ENCODE measurements at places on chromosomes 7 and 10.
A peak's percentile ranks its signal among the peaks of the same experiment; 100 is the strongest.

DNA sequence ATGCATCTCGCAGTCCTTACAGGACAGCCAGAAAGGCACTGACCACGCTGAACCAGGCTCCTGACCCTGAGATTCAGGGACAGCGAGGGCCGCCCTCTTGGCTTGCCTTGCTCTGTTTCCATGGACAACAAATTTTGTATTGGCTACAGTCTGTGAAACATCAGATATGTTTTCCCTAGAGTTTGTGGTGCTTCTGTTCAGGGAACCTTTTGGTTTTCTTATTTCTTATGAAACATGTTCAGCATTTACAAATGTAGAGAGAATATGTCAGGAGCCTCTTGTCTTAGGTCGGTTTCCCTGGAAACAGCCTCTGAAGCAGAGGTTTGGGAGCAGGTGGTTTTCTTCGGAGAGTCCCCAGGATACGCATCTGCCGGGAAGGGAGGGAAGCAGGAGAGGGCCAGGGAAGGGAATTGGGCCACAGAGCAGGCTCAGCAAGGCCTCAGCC is 260.1 kb downstream of the CCDC3 start:
- no peak for DNase-seq

- no peak for DNase-seq
These were observed 51.4 kb downstream of the MICALL2 start for GRCh38 chr7:1407892-1408291.

DNA sequence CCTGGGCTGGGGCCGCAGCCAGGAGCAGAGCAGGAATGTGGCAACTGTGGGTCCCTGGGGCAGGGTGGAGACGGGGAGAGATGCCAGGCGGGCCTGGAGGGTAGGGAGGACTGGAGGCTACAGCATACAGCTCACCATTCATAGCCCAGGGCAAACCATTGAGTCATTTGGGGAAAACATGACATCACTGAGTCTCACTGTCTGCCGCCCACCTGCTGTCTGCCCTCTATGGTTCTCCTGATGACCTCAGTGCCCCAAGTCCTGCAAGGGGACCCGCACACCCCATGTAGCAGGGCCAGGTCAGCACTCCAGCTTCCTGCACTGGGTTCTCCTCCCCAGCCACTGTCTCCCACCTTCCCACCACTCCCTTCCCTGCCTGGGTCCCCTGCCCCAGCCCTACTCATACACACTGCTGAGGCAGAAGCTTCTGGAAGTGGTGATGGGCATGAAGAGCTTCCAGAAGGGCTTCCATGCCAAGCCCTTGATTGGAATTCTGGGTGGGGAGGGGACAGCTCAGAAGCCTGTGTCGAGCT is 10.4 kb downstream of the CHST3 start:
- no peak for DNase-seq

- no peak for DNase-seq
These were observed 71.1 kb downstream of the ZRANB1 start for GRCh38 chr10:125012851-125013528.

DNA sequence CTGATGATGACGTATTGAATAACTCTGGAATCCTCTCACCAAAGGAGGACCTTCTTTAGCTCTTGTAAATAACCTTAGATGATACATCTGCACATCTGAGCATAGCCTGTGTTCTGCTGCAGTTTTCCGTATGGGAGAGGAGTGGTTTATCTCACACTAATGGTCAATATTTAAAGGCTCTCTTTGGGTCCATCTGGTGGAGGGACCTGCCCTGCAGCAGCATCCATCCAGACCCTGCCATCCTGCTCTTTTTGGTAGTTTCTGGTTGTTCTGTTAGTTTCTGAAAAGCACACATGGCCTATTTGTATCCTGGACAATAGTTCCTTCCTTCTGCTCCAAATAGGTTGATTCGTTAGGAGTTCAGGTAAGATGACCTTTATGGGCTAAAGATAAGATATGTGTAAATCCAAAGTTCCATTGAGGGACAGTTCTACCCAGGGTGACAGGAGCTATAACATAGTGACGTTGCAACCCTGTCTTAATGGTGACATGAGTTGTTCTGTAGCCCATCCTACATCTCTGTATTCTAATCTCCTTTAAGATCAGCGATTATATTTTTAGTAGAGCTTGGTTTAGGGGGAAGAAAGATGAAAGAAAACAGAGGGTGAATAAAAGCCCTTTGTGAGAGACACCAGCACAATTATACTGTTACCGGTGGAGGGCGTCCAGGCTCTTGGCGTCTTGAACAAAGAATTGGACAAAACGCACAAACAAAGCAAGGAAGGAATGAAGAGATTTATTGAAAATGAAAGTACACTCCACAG is 60.0 kb upstream of the KLF14 start:
- no peak for DNase-seq

DNA sequence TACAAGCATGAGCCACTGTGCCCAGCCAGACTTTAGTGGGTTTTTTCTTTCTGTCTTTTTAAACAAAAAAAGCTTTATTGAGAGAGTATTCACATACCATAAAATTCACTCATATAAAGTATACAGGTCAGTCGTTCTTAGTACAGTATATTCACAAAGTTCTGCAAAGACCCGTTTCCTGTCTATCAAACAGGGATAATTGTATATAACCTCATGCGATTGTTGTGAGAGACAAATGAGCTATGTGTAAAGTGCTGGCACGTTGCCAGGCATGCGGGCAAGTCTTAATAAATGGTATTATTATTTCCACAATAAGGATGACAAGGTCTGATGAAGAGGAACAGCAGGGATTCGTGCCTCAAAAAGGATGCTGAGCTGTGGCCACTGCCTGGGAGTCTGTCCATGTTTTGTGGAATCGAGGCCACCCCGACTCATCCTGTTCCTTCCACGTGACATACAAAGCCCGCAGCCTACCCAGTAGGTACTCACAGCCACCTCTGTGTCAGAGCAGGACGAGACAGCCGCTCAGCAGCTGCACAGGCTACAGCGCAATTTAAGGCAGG is 51.6 kb downstream of the SMKR1 start:
- DNase-seq: peak; percentile 84

- no peak for DNase-seq
These were observed 40.2 kb downstream of the GPR85 start for GRCh38 chr7:113046453-113046852.

DNA sequence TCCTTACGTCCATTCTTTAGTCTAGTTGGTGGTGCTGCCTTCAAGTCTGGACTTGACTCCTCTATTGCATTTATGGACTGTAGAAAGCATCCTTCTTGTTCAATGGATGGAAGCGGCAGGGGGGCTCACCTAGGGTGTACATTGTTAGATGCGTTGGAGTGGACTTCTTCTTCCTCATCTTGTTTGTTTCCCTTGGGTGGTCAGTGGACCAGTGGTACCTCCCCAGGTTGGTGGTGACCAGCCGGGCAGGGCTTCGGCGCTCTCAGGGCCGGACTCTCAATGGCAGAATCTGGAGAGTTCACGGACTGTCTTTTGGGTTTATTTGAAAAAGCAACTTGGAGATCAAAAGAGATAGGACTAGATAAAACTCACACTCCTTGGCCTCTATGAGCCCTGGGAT is 6.2 kb upstream of the BTBD16 start:
- DNase-seq: no peak

GRCh38 chr10:123380491-123381085 is 226.4 kb downstream of the BUB3 start:
- DNase-seq: peak; percentile 0

DNA sequence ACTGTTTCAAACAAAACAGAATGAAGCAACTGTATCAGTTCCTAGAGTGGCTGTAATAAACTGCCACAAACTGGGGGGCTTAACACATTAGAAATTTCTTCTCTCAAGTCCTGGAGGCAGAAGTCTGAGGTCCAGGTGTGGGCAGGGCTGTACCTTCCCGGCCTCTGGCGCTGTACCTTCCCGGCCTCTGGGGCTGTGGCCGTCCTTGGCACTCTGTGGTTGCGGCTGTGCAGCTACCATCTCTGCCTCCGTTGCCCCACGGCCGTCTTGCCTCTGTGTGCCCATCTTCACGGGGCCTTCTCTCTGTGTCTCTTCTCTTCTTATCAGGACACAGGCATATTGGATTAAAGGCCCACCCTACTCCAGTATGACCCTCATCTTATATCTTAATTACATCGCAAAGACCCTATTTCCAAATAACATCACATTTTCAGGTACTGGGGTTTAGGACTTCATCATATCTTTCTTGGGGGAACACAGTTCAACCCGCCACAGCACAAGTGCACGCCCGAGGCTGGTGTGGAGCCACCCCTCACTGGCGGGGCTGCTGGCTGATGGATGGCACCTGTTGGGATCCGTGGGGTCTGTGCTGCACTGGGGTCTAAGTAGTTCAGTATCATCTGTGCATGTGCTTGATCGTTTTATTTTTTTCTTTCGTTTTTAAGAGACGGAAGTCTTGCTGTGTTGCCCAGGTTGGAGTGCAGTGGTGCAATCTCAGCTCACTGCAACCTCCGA is 123.2 kb downstream of the ACTR3B start:
- DNase-seq: no peak

DNA sequence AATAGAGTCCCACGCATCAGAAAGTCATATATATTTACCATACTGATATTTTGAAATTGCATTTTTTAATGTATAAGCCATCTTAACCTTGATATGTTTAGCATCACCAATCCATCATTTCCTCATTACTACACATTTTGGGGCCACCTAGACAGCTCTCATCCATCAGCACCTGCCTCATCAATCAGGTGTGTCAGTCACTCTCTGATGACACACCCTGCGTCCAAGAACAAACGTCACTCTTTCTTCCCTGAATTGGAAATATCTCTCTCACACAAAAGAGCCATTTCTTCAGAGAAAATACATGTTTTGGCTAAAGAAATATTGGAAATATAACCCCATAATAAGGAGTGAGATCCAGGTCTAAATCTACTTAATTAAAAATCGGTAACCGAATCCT is 38.9 kb upstream of the RSU1 start:
- no peak for DNase-seq

DNA sequence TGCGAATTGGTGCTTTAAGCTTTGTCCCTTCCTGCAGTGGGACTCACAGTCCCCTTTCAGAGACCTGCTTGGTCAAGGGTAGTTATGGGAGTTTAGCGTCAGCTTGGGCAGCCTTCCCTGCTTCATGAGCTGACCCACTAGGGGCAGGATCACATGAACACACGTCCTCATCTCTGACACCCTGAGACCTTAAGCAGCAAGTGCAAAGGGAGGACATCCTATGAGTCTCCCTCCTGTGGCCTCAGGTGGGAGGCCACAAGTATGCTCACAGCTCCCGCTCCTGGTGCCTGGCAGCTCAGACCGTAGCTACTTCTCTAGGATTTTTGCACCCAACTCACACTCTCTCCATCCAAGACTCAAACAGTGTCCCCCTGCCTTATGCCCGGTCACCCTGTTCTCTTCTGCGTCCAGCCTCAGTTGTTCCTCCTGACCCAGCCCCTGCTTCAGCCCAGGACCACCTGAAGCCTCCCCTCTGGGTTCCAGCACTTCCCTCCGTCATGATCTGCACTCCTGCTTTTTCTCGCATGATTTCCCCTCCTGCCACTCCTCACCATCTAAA is 136.6 kb upstream of the FAM20C start:
- no peak for DNase-seq

DNA sequence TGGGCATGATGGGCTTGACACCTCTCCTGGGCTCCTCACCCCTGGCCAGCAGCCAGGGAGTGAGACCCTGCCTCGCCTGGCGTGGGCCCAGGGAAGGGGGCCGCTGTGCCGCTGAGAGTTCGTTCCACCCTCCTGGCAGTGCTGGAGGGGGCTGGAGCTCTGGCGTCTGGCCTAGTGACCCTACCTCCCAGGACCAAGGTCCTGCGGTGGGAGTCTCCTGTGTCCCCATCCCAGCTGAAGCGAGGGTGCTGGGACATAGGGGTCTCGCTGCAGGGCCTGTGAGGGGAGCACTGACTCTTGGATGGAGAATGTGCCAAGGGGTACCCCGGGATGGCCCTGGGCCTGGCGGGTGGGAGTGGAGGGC is 1.2 kb downstream of the GTF2IRD1 start:
- no peak for DNase-seq

- DNase-seq: no peak
These were observed 19.8 kb downstream of the PRSS2 start for GRCh38 chr7:142790555-142790954.

- DNase-seq: no peak
These were observed 108.6 kb downstream of the CACNA2D1 start for GRCh38 chr7:82335001-82335400.

DNA sequence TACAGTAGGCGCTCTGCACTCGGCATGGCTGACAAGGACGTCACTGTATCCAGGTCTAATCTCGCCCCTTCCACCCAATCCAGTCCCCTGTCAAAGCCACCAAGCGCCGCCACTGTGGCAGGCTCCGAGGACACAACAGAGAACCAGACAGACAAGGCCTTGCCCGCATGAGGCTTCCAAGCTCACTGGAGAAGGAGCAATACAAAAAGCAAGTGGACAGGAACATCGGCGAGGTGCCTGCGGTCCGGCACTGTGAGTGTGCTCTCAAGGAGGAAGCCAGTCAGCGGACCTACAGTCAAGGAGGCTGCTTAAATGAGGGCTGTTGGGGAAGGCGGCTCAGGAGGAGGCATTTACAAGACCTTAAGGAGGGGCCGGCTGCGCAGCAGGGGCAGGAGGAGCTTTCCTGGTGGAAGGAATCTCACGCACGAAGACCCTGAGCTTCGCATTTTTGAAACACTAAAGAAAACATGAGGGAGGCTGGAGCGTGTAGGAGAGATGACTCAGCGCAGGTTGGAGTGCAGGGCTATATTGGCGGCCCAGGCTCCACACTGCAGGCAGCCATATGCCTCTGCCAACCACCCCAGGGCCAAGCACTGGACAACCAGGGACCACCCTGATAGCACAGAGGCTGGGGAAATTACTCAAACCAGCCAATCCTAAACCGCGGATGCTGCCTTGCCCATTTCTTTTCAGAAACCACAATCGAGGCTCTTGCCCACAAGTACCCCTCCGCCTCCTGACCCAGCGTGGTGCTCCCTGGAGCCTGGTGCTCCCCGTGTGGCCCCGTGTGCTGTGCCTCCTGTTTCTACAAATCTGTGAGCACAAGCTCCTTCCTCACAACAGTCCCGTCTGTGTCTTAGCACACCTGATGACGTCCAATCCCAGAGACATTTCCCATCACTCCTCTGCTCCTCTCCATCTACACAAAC is 28.9 kb downstream of the GNA12 start:
- DNase-seq: no peak

- no peak for DNase-seq
These were observed 467.8 kb downstream of the ARL4A start for GRCh38 chr7:13155188-13155587.

- DNase-seq: no peak
These were observed 107.2 kb upstream of the PPIF start for GRCh38 chr10:79239924-79240581.

GRCh38 chr7:90777465-90777864 is 181.3 kb downstream of the CDK14 start:
- no peak for DNase-seq

- DNase-seq: no peak
These were observed 127.6 kb downstream of the OAT start for GRCh38 chr10:124291001-124291701.
